ENCODE measurements at places on chromosomes 12 and 14.

DNA sequence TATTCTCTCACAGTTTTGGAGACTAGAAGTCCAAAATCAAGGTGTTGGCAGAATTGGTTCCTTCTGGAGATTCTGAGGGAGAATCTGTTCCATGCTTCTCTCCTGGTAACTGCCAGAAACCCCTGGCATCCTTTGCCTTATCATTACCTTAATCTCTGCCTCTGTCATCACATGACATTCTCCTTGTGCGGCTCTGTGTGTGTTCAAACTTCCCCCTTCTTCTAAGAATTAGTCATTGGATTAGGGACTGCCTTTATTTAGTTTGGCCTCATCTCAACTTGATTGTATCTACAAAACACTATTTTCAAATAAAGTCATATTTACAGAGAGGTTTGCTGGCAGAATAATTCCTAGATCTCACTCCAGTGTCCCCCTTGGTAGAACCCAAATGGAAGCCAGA lies 68.9 kb downstream of the ZNF641 start:
- DNase-seq = no peak

- peak; percentile 68 for DNase-seq
These were observed 270.5 kb upstream of the PWP1 start for GRCh38 chr12:107415071-107415470.

DNA sequence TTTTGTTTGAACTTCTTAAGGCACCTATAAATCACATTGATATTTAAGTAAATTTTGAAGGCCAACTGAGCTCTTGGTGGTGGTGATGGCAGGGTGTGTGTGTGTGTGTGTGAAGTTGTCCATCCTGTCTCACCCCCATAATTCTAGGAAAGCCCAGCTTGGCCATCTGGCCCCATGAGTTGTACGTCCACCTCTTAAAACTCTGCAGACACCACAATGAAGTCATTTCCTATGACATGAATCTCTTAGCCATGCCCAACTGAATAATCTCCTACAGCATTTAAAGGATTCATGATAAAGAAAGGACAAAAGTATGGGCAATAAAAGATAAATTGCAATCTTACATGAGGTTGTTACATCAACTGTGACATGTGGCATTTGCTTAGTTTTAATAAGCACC lies 123.4 kb downstream of the TTC7B start:
- no peak for DNase-seq

GRCh38 chr12:57576613-57577160 lies 14.3 kb upstream of the PIP4K2C start:
- DNase-seq = no peak

DNA sequence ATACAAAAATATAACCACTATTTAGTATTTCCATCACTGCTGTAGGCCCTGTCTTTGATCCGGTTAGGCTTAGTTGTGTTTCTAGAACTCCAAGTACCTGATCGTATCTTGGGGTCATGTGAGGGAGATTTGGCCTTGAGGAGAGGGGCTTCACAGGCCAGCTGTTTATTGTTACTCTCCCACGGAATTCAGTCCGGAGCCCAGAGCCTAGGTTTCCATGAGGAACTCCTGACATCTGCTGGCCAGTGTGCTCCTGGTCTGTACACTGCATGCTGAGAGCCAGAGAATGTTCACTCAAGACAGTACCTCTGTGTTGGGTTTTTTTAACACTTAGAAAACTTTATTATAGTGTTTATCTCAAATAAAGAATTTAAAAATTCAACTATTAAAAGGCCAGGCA lies 341.0 kb upstream of the TMEM132C start:
- no peak for DNase-seq

DNA sequence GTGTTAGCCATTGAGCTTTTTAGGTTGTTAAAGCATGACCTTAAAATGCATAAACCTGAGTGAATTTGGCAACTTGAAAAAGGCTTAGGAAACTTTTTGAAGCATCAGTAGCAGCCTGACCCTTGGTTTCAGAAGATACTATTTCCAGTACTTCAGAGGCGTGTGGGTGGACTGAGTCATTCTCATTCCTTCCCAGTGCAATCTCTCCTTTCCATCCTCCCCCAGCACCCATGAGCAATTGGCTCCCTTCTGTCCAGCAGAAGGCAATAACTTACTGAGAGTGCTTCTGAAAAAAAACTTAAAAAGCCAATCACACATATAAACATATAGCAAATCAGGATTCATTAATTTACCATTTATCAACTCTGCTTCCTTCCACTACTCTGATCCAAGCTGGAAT lies 299.3 kb upstream of the STXBP6 start:
- no peak for DNase-seq

- no peak for DNase-seq
These were observed 23.8 kb upstream of the PPP2R5C start for GRCh38 chr14:101737414-101738339.

DNA sequence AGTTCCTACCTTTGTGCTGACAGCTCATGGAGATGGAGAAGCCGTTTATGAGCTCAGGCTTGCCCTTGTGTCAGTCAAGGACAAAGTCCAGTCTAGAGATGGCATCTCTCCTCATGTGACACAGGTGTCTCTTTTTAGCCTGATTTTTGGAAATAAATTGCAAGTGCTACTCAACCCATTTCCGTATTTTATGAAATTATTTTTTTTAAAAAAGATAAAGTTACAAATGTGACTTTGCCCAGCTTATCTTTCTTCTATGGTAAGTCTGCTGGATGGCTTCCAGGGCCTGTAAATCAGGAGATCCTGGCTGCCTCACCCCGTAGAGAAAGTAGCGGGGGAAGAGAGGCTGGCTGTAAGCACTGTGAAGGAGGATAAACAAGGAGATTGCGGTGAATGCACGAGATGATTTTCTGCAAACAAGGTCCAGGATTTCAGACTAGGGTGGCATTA lies 169.7 kb downstream of the MYRFL start:
- DNase-seq = peak; percentile 64

DNA sequence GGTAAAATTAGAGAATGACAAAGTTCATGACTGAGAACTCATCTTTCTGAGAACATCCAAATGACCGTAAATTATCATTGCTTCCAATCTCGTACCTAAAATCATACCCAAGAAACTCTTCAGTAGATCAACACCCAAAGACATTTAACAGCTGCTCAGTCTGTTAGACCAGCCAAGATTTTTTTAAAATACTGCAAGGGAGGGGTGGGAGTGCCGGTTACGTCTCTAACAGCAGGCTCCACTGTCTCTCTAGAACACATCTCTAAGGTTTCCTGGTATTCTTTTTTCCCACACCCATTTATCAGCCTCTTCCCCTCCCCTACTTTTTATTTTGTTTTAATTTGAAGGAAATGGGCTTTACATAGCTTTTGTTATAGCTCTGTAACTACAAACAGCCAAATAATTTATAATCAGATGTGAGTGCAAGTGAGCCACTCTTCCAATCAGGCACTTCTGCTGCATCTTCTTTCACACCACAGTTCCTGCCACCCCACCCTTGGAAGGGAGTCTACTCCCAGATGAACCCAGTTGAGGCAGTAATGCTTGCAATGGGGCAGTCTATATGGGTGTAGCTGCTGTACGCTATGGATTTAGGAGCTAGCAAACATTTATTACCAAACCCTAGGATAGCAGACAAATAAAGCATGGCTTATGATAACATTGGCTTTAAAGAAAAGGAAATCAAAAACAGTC lies 21.9 kb downstream of the PTPRB start:
- DNase-seq = no peak

GRCh38 chr12:28390761-28391385 lies 200.6 kb downstream of the CCDC91 start:
- peak; percentile 63 for DNase-seq
